Caco-2 (cell line): ENCODE measurements at places on chromosomes 4 and X.
A peak's percentile ranks its signal among the peaks of the same experiment; 100 is the strongest.

DNA sequence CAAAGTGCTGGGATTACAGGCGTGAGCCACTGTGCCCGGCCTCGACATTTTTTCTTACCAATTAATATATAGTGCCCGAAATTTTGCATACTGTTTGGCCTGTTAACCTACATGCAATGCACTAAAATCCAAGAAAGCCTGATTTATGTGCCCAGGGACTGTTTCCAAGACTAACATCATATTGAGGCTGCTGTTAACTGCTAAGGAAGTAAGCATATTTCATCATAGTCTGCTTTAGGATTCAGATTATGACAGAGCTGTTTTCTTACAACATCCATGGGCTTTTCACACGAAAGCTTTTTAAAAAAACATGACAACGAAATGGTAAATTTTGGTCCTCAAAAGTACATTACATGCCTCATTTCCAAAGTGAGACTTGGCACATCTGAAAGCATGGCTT is 84.4 kb downstream of the STOX2 start:
- DNase-seq: no peak

- DNase-seq: no peak
Observed at GRCh38 chr4:169909479-169909878, 116.7 kb downstream of the MFAP3L start.

- no peak for DNase-seq
Observed at GRCh38 chr4:41579043-41579442, 41.1 kb downstream of the LIMCH1 start.

DNA sequence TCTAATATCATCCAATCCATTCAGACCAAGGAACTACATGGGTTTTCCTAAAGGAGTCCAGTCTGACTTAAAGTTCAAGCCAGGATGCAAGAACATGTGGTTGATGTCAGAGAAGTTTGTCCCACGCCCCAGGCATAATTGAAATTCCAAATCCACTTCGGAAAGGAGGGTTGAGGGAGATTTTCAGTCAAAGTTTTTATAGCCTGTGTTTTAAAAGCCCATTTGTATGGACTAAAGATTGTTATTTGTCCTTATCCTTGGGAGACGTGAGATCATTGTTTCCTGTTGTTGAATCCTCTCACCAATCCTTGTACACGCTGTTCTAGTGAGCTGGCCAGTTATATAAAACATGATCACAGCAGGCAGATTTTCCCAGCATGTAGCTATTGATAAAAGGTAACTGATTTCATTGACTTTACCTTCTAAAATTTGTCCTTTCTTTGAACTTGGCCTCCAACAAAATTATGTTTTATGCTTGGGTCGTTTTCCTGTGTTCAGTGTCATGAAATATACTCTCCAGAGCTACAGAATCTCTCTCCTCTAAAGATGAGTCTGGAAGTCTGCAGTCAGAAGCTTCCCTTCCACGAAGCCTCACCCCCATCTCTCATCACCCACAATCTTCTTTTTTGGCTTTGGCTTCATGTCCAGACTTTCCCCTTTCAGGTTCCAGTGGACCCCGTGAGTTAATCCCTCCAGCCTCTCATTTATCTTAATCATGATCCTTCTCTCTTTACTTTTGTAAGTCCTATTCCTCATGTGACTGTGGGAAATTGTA is 92.9 kb downstream of the ATP10D start:
- no peak for DNase-seq

DNA sequence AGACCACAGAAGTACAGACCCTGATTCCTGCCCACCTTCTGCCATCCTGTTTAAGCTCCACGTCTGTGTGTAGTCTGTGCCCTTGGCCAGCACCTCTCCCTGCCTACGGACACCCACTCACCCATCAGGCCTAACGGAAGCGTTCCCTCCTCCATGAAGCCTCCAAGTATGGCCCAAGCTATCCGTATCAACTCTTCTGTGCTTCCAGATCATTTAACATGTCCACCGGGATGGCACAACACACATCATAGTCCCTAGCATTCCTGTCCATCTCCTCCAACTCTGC is 11.7 kb downstream of the WDR1 start:
- no peak for DNase-seq

GRCh38 chr4:39587881-39588280 is 50.8 kb downstream of the SMIM14 start:
- no peak for DNase-seq

DNA sequence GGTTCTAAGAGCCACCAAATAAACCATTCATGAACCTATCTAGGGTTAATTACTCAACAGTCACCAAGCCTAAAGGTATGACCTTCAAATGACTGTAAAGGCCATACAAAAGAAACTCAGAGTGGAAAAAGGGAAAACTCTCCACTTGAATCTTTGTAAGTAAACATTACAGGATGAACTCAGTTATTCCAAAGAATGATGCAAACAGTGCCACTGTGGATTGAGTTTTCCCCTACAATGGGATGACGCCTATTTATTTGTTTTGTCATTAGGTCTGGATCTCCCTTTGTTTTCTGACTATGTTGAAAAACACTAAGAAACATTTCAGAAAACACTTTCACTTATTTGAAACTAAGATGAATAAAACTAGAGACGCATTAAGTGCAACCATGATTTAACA is 12.7 kb downstream of the NUDT6 start:
- DNase-seq: no peak

- DNase-seq: no peak
Observed at GRCh38 chr4:159765382-159765781, 662.5 kb downstream of the RAPGEF2 start.

DNA sequence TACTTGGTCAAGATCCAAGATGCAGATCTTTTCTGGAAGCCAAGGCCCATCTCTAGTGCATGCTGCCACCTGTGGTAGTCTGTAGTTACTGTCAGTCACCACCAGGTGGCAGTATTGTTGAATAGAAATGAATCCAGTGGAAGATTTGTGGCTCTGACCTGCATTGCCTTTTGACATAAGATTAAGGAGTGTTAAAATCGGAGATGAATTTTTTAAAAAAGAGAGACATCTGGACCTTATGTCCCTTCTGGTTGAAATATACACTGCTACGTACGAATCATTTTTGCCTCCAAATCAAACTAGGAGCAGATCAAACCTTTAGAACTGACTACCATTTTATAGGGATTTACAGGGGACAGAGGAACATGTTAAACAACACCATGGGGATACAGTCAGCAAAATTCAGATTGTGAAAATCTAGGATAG is 46.9 kb upstream of the RHOH start:
- peak; percentile 54 for DNase-seq

DNA sequence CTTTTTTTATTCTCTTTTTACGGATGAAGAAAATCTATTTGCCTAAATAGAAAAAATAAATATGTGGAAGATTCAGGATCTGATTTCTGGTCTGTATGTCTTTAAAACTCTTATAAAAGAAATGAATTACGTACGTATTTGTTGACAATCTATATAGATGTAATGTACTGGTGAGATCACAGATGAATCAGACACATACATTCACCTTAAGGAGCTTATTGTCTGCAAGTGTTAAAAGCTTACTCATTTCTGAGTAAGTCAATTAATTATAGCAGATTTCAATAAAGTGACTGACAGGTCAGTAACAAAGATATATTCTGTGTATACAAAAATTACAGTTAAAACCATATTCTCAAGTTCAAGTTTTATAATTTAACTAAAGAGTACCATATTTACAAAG is 66.6 kb upstream of the NAF1 start:
- no peak for DNase-seq

GRCh38 chr4:84905646-84906045 is 60.8 kb downstream of the WDFY3 start:
- DNase-seq: no peak

DNA sequence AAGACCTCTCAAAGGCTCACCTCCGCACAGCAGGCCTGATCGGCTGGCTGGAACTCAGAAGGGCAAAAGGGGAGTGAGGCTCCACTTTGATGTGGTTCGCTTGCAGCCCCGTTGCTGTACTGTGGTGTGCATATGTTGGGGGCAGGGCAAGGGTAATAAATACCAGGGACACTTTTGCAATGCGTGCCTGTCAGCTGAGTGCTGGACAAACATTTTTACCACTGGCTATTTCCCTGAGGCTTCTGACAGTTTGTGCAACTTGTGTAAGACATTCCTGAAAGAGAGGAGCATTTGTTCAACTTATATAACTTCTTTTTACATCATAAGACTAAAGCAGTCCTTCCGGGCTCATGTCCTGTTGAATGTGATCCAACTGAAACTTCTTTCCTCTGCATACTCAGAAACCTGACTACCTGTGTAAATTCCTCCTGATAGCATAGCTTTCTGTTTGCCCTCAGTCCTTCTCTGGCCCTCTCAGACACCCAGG is 82.3 kb downstream of the SPRY1 start:
- DNase-seq: peak; percentile 95

GRCh38 chr4:57249083-57249482 is 138.9 kb upstream of the IGFBP7 start:
- no peak for DNase-seq

- no peak for DNase-seq
Observed at GRCh38 chr4:21195682-21196081, 495.4 kb downstream of the PACRGL start.

- DNase-seq: no peak
Observed at GRCh38 chrX:103535206-103535605, 15.9 kb upstream of the RAB40A start.

GRCh38 chr4:54359919-54360650 is 131.0 kb downstream of the PDGFRA start:
- DNase-seq: no peak

DNA sequence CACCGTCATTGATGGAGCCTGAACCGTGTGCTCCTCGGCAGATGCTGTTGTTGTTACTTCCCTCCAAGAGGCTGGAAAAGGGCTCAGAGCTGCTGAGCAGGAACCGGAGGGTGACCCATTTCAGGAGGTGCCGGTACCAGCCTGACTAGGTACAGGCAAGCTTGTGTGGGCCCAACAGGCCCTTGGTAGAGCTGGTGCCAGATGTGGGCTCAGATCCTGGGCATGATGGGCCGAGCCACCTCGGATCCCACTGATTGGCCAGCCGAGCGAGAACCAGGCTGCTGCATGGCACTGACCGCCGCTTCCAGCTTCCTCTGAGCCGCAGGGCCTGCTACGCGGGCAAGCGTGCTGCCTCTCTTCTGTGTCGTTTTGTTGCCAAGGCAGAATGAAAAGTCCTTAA is 33.7 kb downstream of the NOP14 start:
- peak; percentile 18 for DNase-seq

- no peak for DNase-seq
Observed at GRCh38 chrX:829145-829544, 198.6 kb downstream of the SHOX start.

DNA sequence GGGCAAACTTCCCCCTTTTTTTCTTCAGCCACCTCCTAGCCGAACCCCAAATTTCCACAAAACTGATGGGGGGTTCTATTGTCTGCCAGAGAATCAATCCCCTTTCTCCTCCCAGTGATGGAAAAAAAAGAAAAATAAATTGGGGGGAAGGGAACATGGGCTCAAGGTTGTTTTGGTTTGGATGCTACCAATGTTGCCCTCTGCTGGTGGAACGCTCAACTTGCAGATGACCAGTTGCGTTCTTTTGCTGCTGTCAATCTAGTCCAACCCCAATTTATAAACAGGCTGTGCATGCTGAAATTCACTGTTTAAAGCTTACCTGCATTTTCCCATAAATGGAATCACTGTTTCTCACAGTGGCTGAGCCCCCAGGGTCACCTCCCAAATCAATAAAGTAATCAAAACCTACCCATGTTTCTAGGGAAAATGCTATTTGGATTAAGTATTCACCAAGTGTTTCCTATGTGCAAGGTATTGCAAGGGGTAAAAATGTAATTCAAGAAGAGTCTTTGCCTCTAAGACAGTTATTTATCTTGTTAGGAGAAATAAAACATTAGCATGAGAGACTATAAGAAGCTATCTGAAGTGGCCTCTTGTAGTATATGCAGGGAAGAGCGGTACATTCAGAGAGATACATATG is 116.7 kb upstream of the TMEM164 start:
- DNase-seq: peak; percentile 33

GRCh38 chrX:9352694-9353411 is 112.0 kb upstream of the TBL1X start:
- no peak for DNase-seq

GRCh38 chr4:3263876-3264193 is 14.9 kb downstream of the MSANTD1 start:
- DNase-seq: no peak

GRCh38 chr4:141599853-141600252 is 36.5 kb upstream of the IL15 start:
- DNase-seq: no peak

- no peak for DNase-seq
Observed at GRCh38 chrX:81215685-81216084, 13.8 kb downstream of the SH3BGRL start.

DNA sequence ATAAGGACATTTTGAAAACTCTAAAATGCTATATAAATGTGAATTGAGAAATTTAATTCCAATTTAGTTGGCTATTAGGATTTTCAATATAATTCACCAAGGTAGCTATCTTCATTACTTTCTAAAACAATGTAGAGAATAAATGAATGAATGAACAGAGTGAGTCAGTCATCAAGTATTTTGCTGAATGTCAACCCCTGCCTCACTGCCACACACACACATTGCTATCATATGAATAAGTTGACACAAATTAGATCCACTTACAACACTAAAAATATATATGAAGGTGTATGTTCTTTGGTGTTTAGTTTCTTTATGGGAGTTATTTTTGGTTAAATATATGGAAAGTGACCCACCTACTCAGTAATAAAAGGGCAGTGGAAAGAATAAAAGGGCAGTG is 141.4 kb upstream of the SMIM10 start:
- no peak for DNase-seq
